Activated CD8-positive, alpha-beta memory T cell treated with anti-CD3 and anti-CD28 coated beads for 48 hours (primary cell): ENCODE measurements at places on chromosomes 5 and 9.

GRCh38 chr9:97632248-97632984 is 752 bp downstream of the TSTD2 start:
- peak; percentile 2 for DNase-seq

DNA sequence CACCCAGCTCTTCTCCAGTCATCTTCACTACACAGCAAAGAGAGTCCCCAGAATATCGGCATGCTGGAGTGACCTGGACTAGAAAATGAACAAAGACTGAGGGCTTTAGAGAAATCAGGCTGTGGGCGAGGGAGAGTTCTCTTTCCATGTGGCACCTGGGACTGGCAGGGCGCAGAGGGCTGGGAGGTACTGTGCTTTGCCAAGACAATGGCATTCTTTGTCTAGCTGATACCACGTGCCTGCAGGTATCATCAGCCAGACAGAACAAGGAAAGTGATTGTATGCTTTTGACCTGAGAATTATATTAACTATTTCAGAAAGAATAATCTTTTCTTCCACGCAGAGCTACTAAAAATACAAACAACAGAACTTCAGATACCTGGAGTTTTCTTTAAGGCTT is 30.5 kb downstream of the DDX31 start:
- no peak for DNase-seq

DNA sequence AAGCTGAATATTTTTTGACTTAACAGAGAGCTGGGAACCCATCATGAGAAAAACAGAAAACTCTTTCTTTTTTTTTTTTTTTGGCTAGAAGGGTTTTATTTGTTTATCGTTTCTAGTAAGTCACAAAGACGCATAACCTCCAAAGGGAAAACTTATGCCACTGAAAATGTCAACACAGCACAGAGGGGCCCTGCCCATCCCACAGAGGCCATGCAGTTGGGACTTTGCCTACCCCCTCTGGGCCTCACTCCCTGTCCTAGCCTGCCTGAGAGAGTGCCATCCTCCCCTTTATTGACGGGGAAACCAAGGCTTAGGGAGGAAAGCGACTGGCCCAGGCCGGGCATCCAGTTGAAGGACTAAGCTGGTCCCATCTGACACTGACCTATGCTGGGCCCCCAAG is 74.7 kb downstream of the VAV2 start:
- DNase-seq: no peak

GRCh38 chr5:32277798-32278197 is 34.9 kb downstream of the MTMR12 start:
- no peak for DNase-seq
